AG08396 (cell line): ENCODE measurements at places on chromosomes 11 and 22.

DNA sequence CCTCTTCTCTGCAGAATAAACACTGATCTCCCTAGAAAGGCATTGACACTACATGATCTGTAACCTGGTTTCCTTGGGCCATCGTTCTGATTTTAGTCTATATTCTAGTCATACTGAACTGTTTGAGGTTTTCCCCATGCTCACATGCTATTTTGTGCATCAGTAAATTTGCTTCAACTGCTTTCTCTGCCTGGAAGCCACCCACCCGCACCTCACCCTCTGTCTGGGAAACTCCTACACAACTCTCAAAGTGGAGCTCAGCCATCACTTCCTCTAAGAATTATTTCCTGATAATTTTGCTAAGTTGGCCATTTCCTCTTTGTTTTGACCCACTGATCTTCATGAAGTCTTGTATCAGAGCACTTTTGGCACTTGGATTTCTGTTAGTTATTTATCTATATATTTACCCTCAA lies 36.1 kb downstream of the MMP20 start:
- DNase-seq: no peak

- DNase-seq: no peak
Measured at GRCh38 chr11:34620820-34621792, at the start of gene EHF. TSS of gene EHF (plus strand) at chr11:34621093. CDS start at chr11:34642631, 21,538 bp downstream.

DNA sequence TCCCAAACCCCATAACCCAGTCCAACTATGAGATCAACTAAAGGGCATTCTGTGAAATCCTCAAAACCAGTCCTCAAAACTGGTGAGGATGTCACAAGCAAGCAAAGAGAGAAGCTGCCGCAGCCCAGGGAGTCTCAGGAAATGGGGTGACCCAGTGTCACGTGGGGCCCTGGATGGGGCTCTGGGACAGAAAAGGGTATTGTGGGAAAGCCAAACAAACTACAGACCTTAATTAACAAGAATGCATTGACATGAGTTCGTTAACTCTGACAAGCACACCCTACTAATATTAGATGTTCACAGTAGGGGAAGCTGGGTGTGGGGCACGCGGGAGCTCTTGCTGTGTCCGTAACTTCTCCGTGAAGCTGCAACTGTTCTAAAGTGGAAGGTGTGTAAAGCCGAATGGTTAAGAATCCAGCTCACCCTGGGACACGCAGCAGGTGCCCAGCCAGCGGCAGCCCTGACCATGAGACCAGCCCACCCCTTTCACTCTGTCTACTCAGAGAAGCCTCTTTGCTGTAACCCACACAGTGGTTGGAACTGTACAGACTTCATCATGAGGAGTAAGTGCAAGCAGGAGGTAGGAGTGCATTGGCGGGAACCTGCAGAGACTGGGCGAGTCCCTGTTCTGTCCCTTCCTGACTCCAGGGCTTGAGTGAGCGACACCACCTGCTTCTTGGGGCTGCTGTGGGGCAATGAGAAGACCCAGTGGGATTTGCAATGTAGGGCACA lies 17.9 kb downstream of the LINC01488 start:
- no peak for DNase-seq

- no peak for DNase-seq
Measured at GRCh38 chr22:38694940-38695339, 5.8 kb downstream of the JOSD1 start.

GRCh38 chr11:12723421-12724300 lies 49.4 kb downstream of the TEAD1 start:
- DNase-seq: no peak

GRCh38 chr11:99176430-99176829 lies 155.7 kb downstream of the CNTN5 start:
- no peak for DNase-seq

GRCh38 chr11:119110439-119110838 lies 3.3 kb downstream of the C2CD2L start:
- no peak for DNase-seq

GRCh38 chr22:26503758-26504157 lies 8.5 kb downstream of the TFIP11 start:
- DNase-seq: no peak

DNA sequence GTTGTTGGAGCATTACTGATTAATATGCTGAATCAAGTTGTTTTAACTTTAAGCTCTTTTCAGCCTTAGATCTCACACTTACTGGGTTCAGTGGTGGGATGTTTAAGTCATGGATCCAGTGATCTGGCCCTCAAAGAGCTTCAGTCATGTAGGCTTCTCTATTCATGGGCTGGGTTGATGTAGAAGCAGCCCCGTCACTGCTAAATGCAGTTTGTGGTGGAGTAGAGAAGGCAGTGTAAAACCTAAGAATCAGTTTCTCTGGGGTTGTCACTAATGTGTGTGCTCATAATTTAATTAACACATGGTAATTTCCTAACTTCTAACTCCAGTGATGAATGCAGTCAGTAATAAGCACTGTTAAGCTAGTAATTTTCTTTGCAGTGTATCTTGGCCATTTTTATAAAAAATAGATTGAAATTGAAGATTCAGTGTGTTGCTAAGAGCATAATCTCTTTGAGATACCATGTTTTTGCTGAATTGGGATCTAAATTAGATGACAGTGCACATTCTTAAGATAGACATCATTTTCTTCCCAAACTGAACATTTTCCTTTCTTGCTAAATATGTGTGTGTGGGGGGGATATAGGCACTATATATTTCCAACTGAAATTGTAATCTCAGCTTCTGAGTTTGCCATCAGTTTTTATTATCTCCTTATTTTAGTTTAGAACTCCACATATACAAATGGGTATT lies 9.0 kb downstream of the SPCS2 start:
- DNase-seq: no peak

- no peak for DNase-seq
Measured at GRCh38 chr11:122025757-122026156, 90.3 kb downstream of the BLID start.

GRCh38 chr11:128458321-128458720 lies 129.0 kb downstream of the ETS1 start:
- DNase-seq: peak; percentile 41

DNA sequence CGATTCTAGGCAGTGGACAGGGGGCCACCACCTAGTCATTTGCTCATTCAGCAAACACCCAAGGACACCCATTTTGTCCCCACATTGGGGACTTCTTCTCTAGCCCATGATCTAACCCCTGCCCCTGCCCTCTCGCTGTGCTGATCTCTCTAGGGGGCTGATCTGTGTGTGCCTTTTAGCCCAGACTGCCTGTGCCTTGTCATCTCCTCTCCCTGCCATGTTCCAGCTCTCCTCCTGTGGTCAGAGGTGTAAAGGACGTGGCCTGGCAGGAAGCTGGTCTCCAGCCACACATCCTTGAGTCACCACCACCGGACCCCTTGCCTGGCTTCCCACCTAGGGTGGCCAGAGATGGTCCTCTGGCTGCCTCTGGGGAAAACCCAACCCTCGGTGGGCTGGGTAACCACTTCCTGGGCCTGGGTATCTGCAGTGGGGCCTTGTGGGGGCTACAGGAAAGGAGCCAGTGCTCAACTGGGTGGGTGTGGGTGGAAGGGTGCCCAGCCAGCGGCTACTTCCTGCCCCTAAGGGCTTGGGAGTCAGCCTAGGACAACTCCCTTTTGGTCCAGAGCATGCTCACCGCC lies 1.3 kb downstream of the CTSW start:
- no peak for DNase-seq

DNA sequence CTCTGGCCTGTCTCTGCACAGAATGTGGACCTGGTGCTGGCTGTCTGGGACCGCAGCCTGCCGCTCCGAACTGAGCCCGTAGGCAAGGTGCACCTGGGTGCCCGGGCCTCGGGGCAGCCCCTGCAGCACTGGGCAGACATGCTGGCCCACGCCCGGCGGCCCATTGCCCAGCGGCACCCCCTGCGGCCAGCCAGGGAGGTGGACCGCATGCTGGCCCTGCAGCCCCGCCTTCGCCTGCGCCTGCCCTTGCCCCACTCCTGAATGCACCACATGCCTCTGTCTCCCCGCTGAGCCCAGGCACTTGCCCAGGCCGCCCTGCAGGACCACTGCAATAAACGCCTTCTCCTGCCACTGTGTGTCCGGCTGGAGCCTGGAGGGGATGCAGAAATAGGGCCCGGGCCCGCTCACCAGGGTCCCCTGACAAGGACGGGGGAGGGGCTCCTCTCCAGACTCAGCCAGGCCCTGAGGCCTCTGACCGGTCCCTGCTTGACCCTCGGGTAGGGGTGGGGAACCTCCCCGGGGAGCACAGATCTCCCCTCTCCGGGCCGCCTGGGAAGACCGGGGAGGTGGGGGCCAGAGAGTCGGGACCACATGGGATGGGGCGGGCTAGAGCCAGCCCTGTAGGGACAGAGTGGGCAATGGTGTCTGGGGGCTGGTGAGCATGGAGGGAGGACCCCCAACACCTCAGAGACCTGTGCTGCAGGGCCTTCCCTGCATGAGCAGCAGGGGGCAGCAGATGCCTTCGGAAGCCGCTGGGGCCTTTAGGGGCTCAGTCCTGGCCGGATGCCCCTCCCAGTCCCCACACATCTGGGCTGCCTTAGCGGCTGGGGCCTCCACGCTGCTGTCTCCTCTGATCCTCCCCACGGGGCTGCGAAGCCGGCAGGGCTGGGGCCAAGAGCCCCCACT lies 1.4 kb upstream of the TNNI2 start:
- DNase-seq: peak; percentile 87

GRCh38 chr11:60367009-60367408 lies 11.3 kb upstream of the MS4A7 start:
- no peak for DNase-seq

DNA sequence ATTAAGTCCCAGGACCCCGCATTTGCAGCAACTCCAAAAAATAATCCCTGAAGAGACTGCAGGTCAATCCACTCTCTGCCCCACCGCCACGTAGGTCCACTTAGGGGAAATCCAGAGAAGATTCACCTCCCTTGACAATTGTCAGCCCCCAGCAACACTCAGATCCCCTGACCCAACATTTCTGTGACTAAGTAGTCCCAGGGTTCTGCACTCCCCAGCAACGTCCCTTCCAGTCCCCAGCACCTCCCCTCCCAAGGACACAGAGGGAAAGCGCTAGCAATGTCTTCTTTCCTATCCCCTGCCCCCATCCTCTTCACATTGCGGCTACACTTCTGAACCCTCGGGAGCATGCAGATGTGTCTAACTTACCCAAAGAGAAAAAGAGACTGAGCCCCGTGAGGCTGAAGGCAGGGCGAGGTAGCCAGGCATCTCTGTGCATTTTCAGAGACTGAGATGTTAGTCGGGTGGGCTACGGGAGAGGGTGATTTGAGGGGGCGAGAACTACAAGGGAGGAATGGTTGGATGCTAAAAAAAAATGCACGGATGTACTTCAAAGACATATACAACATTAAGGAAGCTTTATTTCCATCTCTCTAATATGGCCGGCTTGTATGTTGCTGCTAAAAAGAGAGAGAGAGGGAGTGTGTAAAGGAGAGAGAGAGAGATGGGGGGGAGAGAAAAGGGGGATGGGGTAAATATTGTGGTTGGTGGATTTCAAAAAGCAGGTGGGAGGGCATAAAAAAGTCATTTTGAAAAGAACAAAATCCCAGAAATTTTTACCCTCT lies at the start of gene SCN2B:
TSS of gene SCN2B (minus strand) at position 647 of the 785 bp plus-strand sequence. CDS start at position 439, 208 bp downstream.
- no peak for DNase-seq

GRCh38 chr22:46791201-46791731 lies 28.8 kb downstream of the TBC1D22A start:
- DNase-seq: peak; percentile 91

- DNase-seq: no peak
Measured at GRCh38 chr11:92179017-92179670, 45.5 kb upstream of the FAT3 start.

- no peak for DNase-seq
Measured at GRCh38 chr11:45757672-45758071, 47.3 kb upstream of the SLC35C1 start.

DNA sequence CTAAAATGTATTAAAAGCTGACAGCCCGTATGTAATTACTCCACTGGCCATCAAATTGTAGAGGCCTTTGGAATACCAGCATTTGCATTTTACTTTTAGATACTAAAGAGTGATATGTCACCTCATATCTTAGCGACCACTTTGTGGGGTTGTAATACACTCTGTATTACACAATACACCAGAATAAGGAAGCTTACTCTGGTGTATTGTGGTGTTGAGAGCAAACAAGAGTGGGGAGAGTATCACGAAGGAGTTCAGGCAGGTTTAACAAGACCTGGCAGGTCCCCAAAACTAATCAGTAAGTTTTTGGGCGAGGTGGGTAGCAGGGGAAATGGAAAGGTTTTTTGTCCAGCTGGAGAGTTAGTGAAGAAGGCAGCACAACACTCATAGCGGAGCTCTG lies 3.2 kb downstream of the NUP50 start:
- no peak for DNase-seq

GRCh38 chr11:63535734-63536133 lies 874 bp upstream of the PLAAT4 start:
- DNase-seq: no peak

DNA sequence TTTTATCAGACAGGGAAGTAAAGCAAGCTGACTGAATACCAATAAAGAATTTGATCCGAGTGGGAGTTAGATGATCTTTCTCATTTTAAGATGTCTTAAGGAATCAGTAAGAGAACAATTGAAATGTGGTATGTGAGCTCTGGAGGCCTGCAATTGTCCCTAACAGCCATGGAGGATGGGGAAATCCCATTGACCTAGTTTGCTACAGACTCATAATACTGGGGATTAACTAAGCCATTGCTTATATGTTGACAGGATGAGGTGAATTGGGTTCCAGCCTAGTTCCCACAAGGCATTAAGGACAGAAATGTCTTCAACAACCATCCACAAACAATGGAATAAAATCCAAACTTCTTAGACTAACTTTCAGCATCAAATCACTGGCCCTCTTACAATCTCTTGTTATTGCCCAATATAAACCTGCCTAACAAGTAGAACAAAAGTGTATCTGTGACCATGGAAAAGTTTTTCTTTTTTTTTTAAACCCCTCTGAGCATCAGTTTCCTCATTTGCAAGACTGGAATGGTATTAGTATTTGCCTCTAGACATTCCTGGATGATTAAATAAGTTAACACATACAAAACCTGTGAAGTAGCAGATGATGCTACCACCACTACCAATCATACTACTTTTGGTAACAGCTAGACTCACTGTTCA lies 773.2 kb downstream of the DLG2 start:
- DNase-seq: no peak

DNA sequence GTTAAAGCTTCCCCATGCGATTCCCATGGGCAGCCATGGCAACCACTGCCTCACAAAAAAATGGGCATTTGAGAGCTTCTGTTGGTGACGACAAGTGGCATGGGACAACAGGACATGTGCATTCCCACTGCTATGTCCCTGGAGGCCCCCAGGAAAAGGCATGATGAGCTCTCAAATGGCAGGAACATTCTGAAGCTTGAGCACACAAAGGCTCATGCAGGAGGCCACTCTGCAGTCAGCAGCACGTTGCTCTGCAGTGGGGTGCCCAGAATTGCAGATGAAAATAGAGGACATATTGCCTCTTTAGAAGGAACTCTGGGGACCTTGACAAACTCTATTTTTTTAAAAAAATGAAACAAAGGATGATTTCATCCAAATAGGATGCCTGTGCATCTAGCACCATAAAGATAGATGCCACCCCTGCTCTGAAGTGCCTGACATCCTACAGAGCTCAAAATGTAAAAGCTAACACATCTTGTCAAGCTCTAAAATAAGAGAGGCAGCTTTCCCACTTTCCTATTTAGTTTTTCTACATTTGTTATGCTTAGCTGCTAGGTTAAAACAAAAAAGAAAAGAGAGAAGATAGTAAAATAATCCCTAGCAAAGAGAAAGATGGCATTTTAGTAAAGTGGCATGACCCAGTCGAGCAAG lies 277.6 kb upstream of the ZC3H12C start:
- DNase-seq: no peak

- DNase-seq: no peak
Measured at GRCh38 chr11:36328966-36329673, 33.0 kb downstream of the PRR5L start.

- DNase-seq: no peak
Measured at GRCh38 chr11:40029391-40029790, 1430.1 kb downstream of the LRRC4C start.

- peak; percentile 52 for DNase-seq
Measured at GRCh38 chr22:21951931-21952465, 650 bp downstream of the PPM1F start.
